A549 treated with Hydrocortisone at 1 μM for 4 hours (cell line): ENCODE measurements at places on chromosomes 5 and 9. TPM values are rescaled to one million over a fixed set of nuclear protein-coding genes. Genes with fewer than 3 reads are reported as not detected.

Gene PCDHGA3
- total RNA-seq, result not detected in 5 replicates

Gene MAT2B
- 41.0 to 52.8 TPM (median 45.6 TPM) in 5 replicates for total RNA-seq

Gene VDAC1
- 388 to 404 TPM (median 395 TPM) in 5 replicates for total RNA-seq

Gene ANGPTL2
- 0.05 TPM in 1 of 5 replicates, not detected in the others for total RNA-seq

Gene SLC6A3
- 0.62 to 0.97 TPM (median 0.75 TPM) in 5 replicates for total RNA-seq

Gene CCL28
- total RNA-seq, result 0.03 to 0.13 TPM (median 0.06 TPM) in 5 replicates

Gene ANKRD20A1
- total RNA-seq, result 0.51 to 1.9 TPM (median 1.3 TPM) in 5 replicates

Gene CNTNAP3B
- 14.9 to 15.8 TPM (median 15.1 TPM) in 5 replicates for total RNA-seq

Gene FRMPD1
- total RNA-seq, result 0.03 to 0.10 TPM (median 0.05 TPM) in 5 replicates

Gene DMRT3
- total RNA-seq, result not detected in 5 replicates
